ENCODE measurements at places on chromosomes 5 and 9.

DNA sequence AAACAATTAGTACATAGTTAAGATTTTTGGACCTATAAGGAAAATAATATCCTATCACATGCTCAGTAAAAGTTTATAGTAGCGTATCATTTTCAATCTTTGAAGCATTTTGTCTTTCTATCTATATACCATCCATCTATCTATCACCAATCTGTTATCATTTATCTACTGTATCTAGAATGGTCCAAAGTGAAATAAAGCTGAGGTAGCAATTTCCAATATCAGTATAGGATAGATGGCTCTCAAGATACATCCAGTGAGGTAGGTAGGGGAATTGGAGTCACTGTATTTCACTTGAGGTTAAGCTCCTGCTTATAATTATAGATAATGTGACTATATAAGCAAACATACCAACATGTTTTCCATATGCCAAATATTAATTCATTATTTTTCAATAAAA lies 889.1 kb upstream of the CTNND2 start:
- DNase-seq: no peak

GRCh38 chr5:128615578-128615977 lies 77.5 kb upstream of the FBN2 start:
- DNase-seq: no peak

- DNase-seq: no peak
These were observed 509.8 kb downstream of the DMAC1 start for GRCh38 chr9:7289773-7290172.

- DNase-seq: peak; percentile 74
These were observed 1.7 kb downstream of the CBY3 start for GRCh38 chr5:179679014-179679674.

DNA sequence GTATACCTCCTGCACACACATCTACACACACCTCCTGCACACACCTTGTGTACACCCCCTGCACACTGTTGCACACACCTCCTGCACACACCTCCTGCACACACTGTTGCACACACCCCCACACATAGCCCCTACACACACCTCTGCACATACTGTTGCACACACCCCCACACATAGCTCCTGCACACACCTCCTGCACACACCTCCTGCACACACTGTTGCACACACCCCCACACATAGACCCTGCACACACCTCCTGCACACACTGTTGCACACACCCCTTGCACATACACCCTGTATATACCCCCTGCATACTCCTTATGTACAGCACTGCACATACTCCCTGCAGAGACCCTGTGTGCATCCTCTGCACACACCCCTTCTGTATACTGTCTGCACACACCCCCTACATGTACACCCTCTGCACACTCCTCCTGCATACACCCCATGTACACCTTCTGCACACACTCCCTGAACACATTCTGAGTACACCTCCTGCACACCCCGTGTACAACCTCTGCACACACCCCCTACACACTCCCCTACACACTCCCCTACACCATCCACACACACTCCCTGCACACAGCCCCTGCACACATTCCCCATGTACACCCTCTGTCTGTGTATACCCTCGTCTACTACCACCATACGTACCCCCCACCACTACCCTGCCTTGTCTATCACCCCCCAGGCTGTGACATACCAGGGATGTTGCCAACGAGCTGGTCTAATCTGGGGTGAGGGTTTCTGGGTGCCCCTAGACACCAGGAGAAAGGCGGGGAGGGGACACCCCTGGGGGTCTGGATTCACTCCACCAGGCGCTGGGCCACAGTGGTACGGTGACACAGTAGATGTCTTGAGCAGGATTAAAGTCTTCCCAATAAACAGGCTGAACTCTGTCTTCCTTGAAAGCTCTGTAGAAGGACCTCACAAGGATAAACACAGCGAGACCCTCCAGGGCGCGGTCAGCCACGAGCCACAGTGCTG lies 1.1 kb upstream of the CEP72 start:
- DNase-seq: no peak

- DNase-seq: no peak
These were observed 48.9 kb upstream of the COL15A1 start for GRCh38 chr9:98894761-98895160.

- no peak for DNase-seq
These were observed 104.6 kb upstream of the SARDH start for GRCh38 chr9:133842721-133843227.

- DNase-seq: peak; percentile 28
These were observed 7.3 kb upstream of the FOXB2 start for GRCh38 chr9:77011973-77012821.

DNA sequence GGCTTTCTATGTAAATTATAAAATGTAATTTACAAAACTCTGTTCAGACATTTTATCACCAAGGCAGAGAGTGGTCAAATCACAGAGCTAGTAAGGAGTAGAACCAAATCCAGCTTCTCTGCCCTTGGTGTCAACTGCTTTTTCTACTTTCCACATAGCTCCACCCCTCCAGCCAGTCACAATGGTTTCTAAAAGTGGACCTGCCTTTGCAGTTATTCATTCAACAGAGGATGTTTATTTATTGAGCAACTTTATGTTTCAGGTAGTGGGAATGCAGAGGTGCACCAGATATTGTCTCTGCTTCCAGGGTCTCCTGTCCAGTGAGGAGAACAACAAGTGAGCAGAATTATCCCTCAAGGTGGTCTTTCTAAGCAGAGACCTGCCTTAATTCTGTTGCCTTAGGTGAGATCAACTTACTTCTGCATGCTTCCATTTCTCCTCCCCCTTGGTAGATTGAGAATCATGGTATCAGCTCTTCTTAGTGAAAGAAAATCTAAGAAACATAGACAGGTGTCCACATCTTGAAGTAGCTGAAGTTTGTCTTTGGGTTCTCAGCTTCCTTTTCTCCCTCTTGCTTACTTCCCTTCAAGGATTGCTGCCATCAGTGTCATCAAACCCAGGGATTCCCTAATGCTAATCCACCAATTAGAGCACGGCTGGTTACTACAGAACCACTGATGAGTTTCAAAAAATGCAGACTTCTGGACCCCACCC lies 17.2 kb upstream of the PDCD1LG2 start:
- DNase-seq: no peak

GRCh38 chr9:116891424-116891823 lies 204.3 kb downstream of the TRIM32 start:
- no peak for DNase-seq

DNA sequence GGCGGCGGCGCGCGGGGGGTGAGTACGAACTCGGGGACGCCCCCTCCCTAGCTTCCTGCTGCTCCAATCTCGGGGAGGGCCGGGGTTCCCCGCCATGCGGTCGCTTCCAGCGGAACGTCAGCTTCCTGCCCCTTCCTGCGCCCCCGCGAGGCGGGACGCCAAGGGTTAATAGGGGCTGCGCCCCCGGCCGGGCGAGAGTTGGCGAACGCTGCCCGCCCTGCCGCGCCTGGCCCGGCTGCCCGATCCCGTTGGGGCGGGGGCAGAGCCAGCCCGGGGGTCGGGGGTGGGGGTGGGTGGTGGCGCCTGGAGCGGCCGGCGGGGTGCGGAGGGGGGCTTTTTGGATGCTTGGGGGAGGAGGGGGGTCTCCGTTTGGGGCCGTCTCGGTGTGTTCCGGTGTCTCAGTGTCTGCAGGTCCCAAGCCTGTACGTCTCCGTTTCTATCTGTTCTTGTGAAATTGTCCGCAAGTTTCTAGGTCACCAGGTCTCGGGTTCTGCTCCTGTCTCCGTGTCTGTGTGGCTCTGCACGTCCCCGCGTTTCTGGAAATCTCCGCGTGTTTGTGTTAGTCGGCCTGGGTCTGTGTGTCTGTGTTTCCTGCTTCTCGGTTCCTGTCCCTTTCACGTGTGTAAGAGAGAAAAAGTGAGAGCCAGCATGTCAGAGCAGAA lies 789 bp downstream of the COL27A1 start:
- no peak for DNase-seq

- no peak for DNase-seq
These were observed 62.0 kb upstream of the GLRX start for GRCh38 chr5:95884511-95884910.

DNA sequence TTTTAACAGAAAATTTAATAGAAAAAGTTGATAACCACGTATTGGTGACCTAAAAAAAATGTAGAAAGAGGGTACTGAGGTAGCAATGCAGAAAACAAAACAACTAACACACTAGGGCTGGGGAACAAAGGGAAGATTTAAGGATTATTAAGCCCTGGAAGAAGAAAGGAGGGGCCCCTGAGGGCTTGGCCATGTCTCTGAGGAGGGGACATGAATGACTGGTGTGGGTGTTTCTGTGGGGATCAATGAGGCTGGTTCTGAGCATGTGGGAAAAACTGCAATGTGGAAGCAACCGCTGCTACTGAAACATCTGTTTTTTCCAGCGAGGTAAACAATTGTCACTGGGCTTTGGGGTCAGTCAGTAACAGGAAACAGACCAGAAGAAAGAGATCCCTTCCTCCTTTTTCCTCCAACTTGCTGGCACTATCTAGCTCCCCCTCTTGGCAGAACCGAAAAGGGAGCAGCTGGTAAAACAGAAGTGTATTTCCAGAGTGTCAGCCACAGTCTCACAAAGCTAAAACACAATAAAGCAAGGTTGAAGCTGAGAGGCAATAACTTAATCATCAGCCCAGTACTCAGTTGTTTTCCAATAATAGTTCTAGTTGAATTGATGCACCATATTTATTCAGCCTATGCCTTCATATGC lies 48.3 kb downstream of the ATPSCKMT start:
- no peak for DNase-seq

DNA sequence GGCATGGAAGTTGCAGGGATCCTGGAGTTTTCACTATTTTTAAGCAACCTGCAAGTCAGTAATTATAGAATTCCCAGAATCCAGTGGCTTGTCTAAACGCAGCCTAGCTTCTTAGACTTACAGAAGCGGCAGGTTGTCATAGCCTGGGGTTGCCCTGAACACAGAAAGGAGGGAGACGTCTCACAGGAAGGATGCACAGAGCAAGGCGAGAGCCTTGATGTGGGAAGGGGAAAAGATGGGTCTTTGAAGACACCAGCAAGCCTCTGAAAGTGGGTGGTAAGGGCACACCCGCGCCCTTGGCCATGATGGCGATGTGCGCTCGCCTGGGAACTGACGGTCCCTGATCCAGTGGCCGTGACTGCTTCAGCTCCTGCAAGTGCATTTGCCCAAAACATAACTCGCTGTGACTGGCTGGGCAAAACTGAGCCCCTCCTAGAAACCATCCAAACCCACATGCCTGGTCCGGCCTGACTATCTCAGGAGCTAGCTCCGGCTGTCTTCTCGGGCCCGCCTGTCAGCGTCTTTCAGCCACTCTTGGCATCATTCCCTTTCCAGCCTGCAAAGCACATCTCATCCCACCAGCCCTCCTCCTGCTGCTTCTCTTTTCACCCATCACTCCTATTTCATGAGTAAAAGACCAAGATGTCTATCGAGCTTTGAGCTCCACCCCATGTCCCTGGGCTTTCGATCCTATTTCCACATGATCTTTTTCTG lies 17.1 kb downstream of the FBP1 start:
- DNase-seq: peak; percentile 59

DNA sequence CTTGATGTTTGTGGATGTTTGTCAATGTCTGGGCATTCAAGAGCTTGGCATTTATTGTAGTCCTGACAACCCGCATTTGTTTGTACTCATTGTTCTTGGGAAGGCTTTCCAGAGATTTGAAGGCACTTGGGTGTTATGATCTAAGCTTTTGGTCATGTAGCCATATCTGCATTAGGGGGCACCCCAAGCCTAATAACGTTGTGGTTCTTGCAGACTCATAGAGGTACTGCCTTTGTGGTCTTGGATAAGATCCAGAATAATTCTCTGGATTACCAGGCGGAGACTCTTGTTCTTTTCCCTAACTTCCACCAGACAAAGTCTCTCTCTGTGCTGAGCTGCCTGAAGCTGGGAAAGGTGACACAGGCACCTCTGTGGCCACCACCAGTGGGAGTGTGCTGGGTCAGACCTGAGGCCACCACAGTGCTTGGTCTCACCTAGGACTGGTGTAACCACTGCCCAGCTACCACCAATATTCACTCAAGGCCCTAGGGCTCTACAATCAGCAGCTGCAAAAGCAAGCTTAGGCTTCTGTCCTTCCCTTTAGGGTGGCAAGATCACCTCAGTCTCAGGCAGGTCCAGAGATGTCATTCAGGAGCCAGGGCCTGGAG lies 144.4 kb upstream of the TAS2R1 start:
- no peak for DNase-seq

GRCh38 chr5:133317558-133317957 lies 265.7 kb downstream of the HSPA4 start:
- peak; percentile 12 for DNase-seq

DNA sequence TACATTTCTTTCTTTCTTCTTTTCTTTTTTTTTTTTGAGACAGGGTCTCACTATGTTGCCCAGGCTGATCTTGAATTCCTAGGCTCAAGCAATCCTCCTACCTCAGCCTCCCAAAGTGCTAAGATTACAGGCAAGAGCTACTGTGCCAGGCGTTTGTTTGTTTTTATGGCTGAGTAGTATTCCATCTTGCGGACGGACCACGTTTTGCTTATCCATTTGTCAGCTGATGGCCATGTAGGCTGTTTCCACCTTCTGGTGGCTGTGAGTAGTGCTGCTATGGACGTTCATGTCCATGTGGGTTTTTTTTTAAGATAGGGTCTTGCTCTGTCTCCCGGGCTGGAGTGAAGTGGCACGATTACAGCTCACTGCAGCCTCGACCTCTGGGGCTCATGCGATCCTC lies 2.5 kb downstream of the DOK3 start:
- DNase-seq: no peak

GRCh38 chr9:7226007-7226640 lies 468.4 kb downstream of the KDM4C start:
- DNase-seq: peak; percentile 45

DNA sequence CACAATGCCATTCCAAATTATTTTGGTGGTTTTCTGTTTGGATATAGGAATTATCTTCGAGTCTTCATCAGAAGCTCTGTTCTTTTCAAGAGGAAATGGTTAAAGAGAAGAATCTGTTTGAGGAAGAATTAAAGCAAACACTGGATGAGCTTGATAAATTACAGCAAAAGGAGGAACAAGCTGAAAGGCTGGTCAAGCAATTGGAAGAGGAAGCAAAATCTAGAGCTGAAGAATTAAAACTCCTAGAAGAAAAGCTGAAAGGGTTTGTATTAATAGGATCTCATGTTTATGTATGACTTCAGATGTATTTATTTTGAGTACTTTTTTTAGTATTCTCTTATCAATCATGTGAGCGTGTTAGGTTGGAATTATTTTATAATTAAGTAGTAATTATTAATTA lies 15.0 kb downstream of the HMMR start:
- DNase-seq: no peak

DNA sequence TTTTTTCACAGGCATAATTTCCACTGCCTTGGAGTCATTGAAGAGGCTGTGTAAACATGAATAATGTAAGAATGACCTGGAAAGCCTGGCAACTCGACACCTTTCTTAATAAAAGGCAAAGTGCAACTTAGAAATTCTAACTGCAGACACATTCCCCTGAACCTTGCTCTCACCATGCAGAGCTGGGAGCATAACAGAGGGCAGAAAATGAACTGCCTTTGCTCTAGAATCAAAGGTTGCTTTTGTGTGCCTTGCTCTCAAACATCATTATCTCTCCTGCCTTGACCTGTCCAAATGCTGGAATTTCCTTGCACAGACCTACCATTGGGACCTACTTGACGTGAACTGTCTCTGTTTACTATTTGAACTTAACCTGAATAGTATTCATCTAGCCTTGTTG lies 462.0 kb upstream of the ZNF462 start:
- no peak for DNase-seq
